ENCODE measurements at places on chromosomes 7 and 10.

- no peak for DNase-seq
Observed at GRCh38 chr10:117817116-117817515, 229.6 kb downstream of the RAB11FIP2 start.

GRCh38 chr10:12013926-12014325, 28.7 kb downstream of the UPF2 start:
- no peak for DNase-seq

DNA sequence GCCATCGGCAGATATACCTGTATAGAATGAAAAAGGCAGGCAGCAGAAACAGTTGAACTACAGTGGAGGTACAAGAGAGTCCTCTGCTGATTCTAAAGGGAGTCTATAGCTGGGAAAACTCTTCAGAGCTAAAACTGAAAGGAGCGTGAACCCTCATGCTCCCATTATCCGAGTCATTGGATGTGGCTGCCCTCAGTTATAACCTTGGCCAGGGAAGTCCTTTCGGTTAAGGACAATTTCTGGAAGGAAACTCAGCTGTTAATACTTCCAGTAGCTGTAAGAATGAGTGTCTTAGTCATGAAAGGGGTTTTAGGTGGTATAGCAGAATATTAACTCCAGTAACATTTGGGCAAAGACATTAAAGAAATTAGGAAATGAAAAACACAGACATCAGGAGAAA, 14.6 kb upstream of the GNAT3 start:
- no peak for DNase-seq

DNA sequence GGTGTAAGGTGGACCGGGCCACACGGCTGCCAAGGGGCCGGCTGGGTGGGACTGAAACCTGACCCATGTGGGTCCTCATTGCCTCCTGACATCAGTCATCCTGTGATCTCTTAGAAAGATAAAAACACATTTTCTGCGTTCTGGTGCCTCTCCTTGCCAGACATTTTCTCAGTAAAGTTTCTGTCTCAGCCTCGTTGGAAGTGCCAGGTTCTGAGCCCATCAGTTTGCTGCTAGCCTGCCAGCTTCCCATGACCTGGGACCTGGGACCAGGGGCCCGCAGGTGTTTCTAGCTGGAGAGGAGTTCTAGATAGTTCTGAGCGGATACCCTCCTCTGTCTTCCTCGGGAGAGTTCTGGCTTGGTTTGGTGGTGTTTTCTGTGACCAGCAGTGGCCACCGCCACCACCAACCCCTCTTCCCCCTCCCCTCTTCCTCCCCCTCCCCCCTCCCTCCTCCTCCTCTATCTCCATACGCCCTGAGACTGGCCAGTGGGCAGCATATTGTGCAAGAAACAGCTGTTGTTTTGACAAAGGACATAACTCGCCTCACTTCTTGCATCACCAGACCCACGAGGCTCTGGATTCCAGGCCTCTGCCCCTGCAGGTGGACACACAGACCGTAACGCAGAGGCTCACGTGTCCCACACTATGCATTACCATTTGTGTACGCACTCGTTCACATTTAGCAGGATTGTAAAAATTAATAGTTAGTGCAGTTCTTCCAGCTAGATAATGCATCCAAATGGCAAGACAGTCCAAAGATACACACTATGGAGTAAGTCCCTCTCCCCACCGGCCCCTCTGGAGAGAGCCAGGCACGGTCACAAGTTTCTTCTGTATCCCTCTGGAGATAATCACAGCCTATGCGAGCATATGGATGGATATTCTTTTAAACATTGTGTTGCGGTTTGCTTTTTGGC, 94.6 kb downstream of the CUX1 start:
- DNase-seq: no peak

DNA sequence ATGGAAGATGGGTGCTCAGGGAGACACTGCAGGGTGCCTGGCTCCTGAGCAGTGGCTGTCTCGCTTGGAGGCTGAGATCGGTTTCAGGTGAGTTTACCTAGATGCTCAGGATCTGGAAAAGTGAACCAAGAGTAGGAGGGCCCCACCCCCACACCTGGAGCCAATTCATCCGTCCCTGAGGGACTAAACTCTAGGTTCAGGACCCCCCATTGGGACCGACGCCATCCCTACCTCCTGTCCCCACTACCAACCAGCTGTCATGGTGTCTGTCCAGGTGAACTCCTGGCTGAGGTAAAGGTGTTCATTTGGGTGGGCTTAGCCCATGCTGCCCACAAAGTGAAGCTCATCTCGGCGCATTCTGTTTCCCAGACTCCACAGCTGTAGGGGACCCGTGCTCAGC, 174.6 kb upstream of the PLPP4 start:
- DNase-seq: no peak

All from NCI-H187 (cell line).